ENCODE measurements at places on chromosomes 16 and 17.

- no peak for DNase-seq
Measured at GRCh38 chr17:54172985-54173316, 350.2 kb downstream of the KIF2B start.

GRCh38 chr16:70597135-70597835 lies 49.1 kb upstream of the IL34 start:
- no peak for DNase-seq

- no peak for DNase-seq
Measured at GRCh38 chr17:48513097-48513496, 17.7 kb downstream of the HOXB1 start.

- DNase-seq, result no peak
Measured at GRCh38 chr16:47234-47633, 6.2 kb downstream of the POLR3K start.

- no peak for DNase-seq
Measured at GRCh38 chr17:39787743-39788484, 50.2 kb downstream of the GRB7 start.

DNA sequence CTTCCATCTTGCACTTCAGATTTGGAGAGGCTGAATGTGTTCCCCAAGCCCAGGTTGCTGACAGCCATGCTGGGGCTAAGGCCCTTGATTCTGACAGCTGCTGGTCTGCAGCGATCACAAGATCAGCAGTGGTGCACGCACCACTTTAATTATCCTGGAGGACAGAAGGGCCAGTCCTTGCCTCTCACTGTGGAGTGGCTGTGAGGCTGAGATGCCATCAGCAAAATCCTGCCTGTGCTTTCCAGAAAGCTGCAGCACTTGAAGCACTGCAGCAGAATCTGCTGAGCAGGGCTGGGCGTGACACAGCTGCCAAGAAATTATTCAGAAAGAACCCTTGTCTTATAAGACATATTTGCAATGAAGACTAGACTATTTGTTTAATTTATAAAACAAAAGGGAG lies 37.1 kb downstream of the NUP93 start:
- no peak for DNase-seq

- DNase-seq, result no peak
Measured at GRCh38 chr17:63631062-63631461, 8.8 kb downstream of the MAP3K3 start.

GRCh38 chr16:23836404-23837311 lies 875 bp downstream of the PRKCB start:
- no peak for DNase-seq

- DNase-seq, result no peak
Measured at GRCh38 chr17:55350825-55351205, 70.8 kb downstream of the MMD start.

DNA sequence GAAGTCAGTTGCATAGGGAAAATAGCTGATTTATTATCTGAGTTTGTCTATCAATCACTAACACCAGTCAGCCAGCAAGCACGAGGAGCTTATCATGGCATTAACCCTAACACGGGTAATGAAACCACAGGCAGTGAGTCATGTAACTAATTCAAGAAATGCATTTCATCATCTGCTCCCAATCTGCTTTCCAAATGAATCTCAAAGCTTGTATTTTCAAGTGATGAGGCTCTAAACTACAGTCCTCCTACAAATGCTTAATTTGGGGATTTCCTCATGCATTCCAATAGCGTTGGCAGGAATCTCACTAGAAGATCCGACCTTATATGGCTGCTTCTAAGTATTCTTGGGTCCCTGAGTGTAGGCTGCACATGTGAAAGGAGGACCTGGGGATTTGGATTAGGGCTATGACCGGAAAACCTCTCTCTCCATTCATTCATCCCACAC lies 118.4 kb upstream of the HSBP1 start:
- peak; percentile 82 for DNase-seq

DNA sequence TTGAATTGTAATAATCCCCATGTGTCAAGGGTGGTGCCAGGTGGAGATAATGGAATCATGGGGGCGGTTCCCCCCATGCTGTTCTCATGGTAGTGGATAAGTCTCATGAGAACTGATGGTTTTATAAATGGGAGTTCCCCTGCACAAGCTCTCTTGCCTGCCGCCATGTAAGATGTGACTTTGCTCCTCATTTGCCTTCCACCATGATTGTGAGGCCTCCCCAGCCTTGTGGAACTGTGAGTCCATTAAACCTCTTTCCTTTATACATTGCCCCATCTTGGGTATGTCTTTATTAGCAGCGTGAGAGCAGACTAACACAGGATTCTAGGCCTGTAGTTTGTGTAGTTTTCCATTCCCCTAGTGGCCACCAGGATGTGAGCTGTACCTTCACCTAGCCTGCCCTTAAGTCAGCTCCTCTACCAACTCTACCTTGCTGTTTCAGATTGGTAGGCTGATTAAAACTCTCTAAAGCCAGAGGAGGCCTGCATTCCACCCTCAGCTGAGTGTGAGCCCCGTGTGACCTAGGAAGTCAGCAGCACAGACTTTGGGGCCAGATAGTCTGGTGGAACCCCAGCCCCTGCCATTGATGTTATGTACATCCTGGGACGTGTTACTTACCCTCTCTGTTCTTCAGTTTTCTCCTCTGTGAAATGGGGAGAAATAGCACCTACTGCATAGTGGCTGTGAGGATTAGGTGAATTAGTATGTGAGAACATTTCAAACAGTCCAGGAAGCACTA lies 252.4 kb upstream of the CACNG5 start:
- no peak for DNase-seq
